ENCODE measurements at places on chromosomes 4 and X.

- no peak for DNase-seq
These were observed at the start of gene RIBC1 for GRCh38 chrX:53422861-53423306. Gene RIBC1, plus strand, starts transcription at chrX:53422873. Its CDS starts 3,404 bp downstream, at chrX:53426277.

GRCh38 chr4:3291969-3292570 lies 751 bp upstream of the RGS12 start:
- DNase-seq = no peak

DNA sequence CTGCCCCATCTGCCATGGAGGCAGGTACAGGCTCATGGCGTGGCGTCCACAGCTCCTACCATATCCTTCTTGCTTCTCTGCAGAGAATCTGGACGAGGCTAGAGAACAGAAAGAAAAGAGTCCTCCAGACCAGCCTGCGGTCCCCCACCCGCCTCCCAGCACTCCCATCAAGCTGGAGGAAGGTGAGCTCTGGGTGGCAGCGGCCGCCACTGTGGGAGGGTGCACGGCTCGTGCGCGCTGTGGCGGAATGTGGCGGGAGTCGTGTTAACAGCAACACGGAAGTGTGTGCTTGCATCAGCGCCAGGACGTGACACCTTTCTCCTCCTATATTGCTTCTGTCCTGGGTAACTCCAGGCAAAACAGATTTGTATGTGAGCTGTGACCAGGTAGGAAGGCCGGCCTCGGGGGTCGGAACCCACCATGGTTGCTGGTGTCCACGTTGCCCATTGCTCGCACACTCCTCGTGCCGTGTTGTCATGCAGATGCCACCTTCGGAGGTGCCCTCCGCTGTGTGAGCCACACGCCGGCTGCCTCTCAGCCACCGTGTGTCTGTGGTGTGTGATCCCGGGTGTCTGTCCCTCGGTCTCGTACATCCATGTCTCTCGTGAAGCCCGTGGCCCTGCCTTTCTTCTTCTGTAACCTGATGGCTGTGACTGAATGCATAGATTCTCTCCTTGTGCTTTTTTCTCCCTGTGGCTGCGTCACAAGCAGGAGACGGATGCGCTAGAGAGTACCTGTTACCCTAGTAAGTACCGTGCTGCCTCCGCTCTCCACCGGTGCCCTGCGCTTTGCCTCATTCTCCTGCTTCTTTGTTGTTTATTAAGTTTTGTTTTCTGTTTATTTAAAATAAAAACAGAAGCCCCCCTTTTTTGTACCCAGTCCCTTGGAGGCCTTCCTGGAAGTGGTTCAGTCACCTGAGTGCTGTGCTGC lies 37.0 kb downstream of the NOP14 start:
- no peak for DNase-seq

DNA sequence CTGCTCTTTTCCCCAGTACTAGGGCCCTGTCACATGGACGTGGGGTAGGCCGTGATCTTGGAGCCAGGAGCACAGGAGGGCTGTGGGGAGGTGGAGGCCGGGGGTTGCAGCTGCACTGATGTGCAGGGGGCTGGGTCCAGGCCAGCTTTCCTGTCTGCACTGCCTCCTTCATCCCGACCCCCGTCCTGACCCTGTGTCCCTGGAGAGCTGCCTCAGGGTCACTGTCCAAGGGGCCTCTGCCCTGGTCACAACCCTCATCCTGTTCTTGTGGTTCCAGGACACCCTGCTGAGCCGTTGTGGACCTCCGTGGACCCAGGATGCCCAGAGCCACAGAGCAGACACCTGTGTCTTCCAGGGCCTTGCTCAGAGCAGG lies 91.7 kb upstream of the ADRA2C start:
- DNase-seq = no peak

DNA sequence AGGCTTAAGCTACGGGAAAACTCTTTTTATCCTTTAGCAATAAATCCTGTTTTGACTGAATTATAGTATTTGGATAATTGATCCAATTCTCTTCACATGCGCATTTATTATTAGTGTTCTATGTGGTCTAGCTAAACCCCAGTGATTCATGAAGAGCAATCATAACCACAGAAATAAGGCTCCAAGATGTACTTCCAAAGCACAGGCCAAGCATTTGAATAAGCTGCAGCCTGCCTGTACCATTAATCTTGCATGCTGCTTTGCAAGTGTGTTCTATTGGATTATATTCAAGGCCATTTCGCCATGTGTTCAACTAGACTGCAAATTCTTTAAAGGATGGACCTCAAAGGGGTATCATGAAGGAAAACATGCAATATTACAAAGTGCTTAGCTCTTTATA lies 385.2 kb upstream of the FAT1 start:
- DNase-seq = no peak

- peak; percentile 74 for DNase-seq
These were observed 34.0 kb upstream of the GRPEL1 start for GRCh38 chr4:7101692-7102515.

DNA sequence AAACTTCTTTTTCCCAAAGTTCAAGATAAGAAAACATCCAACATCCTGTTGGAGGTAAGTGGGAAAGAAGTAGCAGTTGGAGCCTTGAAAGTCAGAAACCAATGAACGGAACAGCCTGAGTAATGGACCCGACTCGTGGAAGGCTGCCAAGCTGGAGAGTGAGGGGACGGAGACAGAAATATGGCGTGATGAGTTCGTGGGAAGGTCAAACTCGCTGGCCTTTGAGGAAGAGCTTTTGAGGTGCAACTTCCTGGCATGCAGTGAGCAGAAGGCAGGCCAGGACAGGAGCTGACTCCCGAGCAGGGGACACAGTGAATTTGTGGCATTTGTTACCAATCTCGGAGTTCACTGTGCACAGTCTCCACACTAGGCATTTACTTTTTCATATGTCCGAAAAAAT lies 1.0 kb upstream of the TRIML1 start:
- no peak for DNase-seq

DNA sequence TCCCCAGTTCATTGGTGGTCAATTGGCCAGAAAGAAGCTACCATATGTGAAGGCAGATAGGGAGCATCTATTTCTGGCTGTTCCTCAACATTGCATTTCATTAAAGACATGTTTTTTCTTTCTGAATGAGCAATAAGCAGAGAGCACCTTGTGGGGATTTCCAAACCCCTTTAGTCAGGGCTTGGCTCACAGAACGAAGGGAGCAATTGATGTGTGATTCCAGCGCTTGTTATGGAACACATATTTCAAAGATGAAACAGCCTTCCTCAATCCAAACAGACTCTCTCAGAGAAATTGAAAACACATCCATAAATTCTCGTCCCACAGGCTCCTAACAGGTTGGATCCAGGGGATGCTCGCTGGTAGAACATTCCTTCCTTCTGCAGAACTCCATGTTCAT lies 84.1 kb downstream of the CLCN4 start:
- no peak for DNase-seq

- DNase-seq = no peak
These were observed 21.8 kb downstream of the ARSD start for GRCh38 chrX:2907295-2907694.

GRCh38 chr4:10704430-10704810 lies 19.9 kb upstream of the CLNK start:
- no peak for DNase-seq

DNA sequence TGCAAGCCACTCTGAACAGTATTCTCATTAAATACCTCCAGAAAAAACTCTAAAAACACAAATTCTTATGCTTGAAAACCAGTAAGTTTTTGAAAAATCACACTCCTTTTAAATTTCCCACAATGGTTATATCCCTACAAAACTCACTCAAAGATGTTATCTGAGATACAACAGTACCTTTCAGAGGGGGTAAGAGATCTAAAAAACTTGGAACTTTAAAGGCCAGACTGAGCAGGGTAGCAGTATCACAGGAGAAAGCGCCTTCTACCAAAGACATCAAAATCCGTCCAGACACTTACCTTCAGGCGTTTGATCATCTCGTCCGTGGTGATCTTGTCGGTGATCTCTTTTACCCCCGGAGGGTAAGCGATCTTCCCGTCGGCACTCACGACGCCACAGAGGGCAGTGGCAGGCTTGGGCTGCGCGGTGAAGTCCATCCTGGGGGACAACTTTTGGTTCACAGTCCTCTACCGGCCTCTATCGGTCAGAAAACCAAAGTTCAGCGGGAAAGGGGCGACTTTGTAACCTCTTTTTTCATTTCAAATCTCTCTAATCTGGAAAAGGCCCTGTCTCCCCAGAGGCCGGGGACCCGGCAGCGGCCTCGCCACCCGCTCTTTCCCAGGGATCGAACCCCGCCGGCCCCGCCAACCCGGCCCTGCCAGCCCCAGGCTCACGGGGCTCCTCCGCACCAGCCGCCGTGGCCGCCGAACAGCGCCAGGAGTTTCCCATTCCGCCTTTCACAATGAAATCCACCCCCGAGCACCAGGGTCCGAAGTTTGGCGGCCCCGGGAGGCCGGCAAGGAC lies 1.4 kb downstream of the PDS5A start:
- peak; percentile 73 for DNase-seq

GRCh38 chr4:168891688-168892087 lies 118.4 kb downstream of the CBR4 start:
- DNase-seq = no peak

GRCh38 chr4:2078584-2078983 lies 19.5 kb downstream of the NAT8L start:
- no peak for DNase-seq

GRCh38 chrX:53266914-53267313 lies 14.5 kb downstream of the IQSEC2 start:
- no peak for DNase-seq

- no peak for DNase-seq
These were observed 35.8 kb downstream of the LRP2BP start for GRCh38 chr4:185359767-185360446.

DNA sequence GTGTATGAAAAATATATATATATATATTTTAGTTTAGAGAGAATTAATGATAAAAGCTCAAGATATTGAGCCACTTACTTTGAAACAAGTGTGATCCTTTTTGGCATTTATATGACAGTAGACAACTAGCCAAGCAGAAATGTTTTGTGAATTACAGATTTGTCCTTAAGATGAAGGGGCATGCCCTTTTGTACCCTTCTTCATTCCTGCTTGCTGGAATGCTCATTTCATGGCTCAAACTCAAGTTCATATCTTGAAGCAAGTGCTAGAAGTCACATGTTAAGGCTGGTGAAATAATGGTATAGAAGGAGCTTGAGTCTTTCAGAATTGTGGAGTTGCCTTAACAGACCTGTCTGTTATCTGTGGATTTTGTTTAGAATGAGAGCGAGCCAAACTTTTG lies 203.0 kb downstream of the BMPR1B start:
- DNase-seq = no peak

GRCh38 chr4:70815370-70815769 lies 24.3 kb downstream of the GRSF1 start:
- DNase-seq = no peak

GRCh38 chrX:1673337-1673736 lies 58.5 kb downstream of the ASMT start:
- no peak for DNase-seq

Measured in caudate nucleus (tissue), 63 donors.